NCI-H2029 treated with DMSO at 0.1 percent for 48 hours (cell line): ENCODE measurements at places on chromosomes 7 and 10.

DNA sequence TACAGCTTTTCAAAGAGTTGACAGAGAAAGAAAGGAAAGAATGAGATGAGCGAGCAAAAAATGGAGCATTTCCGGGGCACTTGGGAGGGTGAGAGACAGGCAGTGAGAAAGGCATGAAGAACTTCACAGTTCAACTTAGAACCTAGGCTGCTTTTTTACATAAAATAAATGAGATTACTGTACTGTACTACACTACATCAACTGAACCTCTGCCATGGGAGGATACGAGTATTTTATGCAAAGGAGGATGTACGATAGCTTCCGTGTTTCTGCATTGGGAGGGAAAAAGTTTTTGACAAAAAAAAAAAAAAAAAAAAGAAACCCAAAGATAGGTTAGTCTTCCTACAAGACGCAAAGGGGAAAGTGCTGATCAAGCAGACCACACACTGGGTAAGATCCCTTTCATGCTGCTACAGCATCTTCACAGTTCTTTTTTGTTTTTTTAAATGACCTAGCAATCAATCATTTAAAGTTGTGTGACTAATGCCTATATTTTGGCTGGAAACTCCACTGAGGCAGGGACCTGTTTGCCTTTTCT is 88.0 kb downstream of the RAPGEF5 start:
- no peak for DNase-seq

DNA sequence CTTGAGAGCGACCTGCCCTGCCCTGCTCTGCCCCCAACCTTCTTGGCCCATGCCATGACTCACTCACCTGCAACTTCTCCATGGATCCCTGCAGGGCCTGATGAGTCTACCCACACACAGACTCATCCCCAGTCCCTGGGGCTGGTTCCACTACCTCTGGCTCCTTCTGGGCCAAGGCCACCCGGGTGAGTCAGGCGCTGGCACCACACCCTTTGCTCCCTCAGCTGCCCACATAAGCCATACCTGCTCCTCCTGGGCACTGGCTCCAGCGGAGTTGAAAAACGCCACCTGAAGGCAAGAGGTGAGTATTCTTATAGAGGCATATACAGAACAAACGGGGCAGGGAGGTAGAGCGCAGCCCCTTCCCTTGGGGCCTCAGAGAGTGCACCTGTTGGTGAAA is 16.2 kb upstream of the MTPAP start:
- no peak for DNase-seq

GRCh38 chr10:118504467-118505205 is 90.8 kb downstream of the PRLHR start:
- DNase-seq: no peak

- DNase-seq: no peak
These were observed 115.0 kb downstream of the TMEM26 start for GRCh38 chr10:61338146-61338545.

DNA sequence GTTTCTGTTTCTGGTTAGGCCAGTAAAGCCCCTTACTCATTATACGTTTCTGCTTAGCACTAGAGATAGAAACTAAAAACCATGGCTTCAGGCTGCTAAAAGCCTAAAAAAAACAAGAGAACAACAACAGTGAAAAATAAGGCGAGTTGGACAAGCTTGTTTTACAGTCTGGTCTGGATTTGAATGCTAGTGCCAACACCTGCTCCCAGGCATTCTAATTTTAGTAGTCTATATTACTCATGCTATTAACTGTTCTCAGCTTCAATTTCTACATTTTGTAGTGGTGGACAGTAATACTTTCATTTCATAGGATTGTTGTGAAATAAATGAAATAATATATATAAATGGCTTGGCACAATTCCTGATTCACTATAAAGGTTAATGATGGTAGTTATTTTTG is 108.5 kb downstream of the HBP1 start:
- no peak for DNase-seq

- peak; percentile 35 for DNase-seq
These were observed 15.9 kb downstream of the LAMB4 start for GRCh38 chr7:108114117-108114841.

DNA sequence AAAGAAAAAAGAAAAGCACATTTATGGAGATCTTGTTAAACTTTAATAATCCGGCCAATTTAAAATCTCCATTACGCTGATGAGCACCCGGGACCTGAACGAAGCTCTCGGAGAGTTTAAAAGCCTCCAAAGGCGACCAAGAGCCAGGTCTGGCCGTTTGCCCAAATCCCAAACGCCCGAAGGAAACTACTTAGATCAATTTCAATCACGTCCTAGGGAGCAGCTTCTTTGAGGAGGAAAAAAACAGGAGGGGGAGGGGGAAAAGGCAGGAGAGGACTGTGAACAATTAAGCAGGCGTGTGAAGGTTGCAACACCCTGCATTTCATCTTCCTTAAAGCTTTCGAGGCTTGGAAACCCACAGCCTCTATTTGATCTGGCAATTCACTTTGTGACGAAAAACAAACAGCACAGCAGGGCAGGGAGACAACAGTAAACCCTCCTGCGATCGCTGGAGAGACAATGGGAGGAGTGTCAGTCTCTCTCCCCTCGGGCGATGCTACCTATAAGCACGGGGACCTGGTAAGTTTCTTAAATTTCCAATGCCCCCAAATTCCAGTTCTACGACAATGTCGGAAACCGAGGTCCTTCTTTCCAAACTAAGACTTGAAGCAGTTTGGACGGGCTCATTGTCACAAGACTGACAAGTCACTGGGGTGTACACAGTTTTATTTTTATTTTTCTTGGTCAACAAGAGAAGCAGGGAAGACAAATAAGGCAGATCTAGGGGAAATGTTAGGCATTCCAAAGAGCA is 1.2 kb downstream of the KLF6 start:
- DNase-seq: peak; percentile 85

DNA sequence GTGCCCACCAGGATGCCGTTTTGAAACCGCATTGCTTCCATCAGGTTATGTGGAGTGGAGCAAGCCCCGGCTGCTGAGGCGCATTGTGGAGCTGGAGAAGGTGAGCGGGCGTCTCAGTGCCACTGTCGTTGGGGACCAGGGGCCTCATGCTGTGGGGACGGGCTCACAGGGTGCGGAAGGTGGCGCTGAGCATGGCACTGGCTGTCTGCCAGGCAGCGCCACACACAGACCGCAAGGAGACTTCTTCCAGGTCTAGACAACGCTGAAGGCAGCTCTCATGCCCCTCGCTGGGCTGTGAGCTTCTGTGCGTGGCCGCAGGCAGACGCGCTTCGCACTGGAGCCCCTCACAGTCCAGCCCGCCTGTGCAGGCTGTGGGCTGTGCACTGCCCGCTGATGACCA is 29.0 kb downstream of the IQCE start:
- DNase-seq: no peak

GRCh38 chr10:106978756-106979155 is 185.8 kb downstream of the SORCS1 start:
- no peak for DNase-seq

DNA sequence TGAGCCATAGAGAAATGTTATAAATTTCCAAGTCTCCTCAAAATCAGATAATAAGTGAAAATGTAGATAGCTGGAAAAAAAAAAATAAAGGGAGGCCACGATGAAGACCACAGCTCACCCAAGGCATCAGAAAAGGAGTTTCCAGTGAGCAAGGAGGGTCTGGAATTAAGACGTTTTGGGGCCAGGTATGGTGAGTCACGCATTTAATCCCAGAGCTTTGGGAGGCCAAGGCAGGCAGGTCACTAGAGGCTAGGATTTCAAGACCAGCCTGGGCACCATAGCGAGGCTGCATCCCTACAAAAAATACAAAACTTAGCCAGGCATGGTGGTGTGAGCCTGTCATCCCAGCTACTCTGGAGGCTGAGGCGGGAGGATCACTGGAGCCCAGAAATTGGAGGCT is 65.5 kb downstream of the ASB13 start:
- DNase-seq: no peak

DNA sequence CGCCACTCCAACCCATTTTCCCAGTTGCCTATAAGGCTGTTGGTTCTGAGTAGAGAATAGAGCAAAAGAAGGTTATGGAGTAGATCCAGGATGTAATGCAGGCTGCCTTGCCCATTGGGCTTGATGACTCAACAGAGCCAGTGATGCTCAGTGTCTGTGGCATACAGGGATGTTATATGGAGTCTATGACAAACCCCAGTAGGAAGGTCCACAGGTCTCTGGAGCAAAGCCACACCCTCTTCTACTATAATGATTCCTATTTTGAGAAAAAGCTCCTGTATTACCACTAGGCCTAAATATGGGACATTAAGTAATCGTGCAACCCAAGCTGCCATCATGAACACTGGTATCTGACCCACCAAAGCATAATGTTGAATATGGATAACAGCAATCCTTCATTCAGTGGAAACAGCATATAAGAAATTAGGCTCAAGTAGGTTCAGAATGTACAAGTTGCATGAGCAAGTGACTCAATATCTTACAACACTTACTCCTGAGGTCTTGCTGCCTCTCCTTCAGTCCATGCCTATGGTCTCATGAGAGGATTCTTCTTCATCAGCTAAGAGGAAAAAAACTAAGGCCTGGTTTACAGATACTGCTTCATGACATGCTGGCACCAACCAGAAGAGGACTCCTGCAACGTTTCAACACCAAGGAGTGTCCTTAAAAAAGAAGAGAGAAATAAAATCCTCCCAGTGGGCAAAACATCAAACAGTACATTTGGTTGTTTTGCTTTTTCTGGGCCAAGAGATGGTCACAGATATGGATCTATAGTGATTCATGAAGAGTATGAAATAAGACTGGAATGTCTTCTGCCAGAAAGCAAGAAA is 14.8 kb upstream of the FHIP2A start:
- no peak for DNase-seq

DNA sequence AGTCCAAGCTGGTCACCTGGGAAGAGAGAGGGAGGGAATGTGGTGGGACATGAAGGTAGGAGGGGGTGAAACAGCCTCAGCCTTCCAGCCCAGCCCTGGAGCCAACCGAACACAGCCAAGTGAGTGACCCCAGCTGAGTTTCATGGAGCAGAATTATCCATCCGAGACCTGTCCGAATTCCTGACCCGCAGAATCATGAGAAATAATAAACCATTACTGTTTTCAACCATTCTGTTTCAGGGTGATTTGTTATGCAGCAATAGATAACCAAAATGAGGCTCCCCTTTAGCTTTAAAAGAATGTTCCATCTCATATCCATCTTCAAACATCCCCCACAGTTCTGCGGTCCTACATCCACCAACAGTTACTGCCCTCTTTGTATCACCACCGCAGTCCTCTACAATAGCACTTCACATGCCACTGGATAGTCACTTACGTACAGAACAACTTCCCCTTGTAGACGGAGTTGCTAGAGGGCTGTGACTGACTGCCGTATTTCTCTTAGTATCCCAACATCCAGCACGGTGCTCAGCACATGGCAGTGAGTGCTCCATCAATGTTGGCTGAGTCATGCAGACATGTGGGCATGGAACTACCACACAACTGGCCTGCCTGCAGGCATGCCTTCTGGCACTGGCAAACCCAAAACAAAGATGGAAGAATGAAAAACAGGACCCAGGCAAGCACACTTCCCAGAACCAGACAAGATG is 18.5 kb downstream of the KIAA1549 start:
- DNase-seq: no peak

- DNase-seq: no peak
These were observed 980 bp downstream of the FHIP2A start for GRCh38 chr10:114822444-114823076.

DNA sequence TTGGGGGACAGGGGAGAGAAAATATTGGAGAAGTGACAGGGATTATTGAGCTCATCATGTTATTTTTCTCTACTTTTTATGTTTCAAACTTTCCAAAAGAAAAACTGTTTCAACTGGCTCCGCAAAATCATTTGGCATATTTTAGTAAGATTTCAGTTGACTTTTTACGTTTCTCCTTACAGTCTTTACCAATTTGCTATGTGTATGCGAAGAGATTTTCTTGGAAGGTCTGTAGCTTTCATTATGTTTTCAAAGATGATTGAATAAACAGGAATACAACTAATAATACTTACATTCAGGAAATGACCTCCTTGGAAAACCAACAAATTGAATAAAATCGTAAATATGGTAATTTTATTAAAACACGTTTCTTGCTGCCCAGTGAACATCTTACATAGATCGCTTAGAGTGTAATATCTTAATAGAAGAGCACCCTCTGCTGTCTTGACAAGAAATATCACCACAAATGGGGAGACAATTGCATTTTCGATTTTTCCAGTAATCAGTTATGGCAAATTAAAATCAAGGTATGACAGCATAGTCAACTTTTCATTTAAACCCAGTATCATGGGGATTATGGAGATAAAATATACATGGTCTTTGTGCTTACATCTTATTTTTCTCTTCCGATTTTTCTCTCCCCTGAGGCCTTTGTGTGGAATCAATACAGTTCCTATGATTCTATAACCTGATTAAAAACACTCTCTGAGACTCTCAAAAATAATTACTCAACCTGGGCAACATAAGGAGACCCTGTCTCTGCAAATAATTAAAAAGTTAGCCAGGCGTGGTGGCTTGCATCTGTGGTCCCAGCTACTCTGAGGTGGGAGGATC is 43.1 kb downstream of the MBL2 start:
- DNase-seq: no peak

DNA sequence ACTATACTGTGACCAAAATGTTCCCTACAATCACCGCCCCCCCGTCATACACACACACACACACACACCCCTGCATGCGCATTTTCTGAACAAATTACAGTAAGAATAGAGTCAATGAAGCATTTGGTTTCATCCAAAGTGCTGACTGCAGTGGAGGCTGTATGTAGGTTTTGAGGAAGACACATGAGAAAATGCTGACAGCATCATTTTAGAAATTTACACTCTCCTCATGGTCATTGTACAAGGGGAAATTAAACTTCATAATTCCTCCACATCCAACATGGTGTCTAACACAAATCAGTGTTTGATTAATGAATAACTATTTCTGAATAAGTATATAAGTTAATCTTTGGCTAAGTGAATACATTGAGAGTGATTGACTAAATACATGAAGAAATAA is 1126.8 kb upstream of the PHF14 start:
- DNase-seq: no peak

GRCh38 chr10:42738679-42739078 is 43.9 kb upstream of the BMS1 start:
- DNase-seq: no peak

- no peak for DNase-seq
These were observed 14.1 kb downstream of the PDZD8 start for GRCh38 chr10:117360994-117361667.
